ENCODE measurements at places on chromosomes 2 and 18.

GRCh38 chr2:225354281-225354774 is 45.2 kb upstream of the NYAP2 start:
- DNase-seq: peak; percentile 93

DNA sequence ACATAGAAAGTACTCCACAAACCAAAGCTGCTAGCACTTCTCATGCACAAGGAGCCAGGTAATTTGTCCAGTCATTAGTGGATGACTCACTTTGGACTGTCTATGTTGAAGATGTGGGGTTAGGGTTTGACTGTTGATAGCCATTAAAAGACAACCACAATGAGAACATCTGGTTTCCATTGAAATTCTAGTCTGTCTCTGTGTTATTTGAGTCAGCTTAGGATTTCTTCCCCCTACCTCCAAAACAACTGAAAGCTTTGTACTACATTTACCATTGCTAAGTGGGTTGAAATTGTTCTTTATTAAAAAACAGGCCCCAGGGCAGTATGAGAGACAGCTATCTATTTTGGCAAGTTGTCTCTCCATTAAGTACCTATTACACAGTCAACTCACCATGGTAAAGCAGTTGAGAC is 50.2 kb upstream of the ANKRD44 start:
- peak; percentile 17 for DNase-seq

DNA sequence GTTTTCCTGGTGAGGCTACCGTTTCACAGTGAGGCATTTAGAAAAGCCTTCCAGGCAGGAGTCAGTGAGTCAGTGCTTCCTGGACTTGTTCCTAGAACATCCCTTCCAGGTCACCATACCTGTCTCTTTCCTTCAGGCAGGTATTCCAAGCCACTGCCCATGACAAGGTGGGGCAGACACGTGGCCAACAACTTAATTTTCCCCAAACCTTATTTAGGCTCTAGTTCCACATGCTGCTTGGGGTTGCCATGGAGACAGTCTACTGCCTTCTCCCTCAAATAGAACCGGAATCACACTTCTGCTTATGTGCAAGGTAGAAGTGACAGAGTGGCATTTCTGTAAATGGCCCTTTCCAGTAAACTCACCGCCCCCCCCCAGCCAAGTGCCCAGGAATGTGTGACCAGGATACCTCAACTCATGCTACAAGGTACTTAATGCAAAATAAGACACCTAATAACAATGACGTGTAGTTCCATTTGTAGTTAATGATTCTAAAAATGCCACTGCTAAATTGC is 258.3 kb downstream of the PRKCE start:
- DNase-seq: peak; percentile 10

DNA sequence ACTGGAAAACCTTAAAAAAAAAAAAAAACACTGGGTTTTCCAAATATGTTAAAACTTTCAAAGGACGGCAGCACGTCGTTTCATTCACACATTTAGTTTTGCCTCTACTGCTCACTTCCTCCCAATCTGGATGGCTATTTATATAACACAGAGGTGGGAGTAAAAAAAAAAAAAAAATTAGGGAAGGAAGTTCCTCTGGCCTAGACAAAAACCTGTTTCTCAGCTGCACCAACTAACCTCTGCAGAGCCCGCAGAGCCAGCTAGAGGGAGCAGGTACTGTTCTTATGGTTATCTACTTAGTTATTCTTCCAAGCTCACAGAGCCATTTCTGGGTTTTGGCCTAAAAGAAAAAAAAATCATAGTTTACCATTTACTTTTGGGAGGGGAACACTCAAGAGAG is 28.1 kb downstream of the SLC1A4 start:
- DNase-seq: peak; percentile 20

DNA sequence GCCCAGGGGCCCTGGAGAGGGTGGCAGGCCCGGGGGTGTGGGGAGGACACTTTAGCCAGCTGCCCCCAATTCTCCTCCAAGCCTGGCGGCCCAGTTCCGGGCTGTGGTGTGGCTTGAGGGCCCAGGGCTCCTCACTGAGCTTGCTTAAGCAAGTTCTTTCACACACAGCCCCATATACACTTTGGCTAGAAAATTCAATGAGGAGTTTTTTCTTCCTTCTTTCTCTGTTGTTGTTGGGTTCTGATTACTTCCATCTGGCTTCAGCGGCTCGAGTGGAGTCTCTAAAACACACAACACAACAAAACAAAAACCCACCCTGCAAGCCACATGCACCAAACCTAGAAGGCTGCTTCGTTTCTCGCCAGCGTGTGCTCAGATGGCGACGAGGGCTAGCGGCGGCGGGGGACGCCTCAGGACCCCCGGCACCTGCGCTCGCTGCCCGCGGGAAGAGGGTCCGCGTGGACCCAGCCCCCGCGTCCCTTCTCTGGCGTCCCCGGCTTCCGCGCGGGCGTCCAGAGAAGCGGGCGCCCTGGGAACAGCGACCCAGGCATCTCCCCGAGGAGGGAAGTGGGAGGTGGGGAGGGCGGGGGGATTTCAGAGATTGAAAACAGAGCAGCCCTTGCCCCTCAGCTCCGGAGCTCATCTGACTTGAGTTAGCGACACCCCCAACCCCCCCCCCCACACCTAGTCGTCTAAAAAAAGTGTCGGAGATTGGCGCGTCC is 577 bp upstream of the GLI2 start:
- peak; percentile 32 for DNase-seq

- no peak for DNase-seq
Measured at GRCh38 chr2:163716101-163716500, 19.7 kb downstream of the FIGN start.

DNA sequence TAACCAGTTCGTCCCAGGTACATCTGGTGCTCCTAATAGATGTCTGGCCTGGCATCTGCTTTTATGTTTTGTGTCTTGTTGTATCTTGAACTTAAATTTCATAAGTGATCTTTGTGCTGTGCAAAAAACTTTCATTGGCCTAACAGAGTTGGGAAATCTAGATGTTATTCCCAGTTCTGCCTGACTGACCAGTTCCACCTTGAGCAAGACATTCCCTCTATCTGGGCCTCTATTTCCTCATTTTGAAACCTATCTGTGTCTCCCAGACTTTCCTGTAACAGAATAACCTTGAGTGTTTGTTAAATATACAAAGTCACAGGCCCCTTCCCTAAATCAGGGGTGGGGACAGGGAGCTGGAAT is 90.5 kb upstream of the MSH2 start:
- DNase-seq: no peak
